NB4 (cell line): ENCODE measurements at places on chromosomes 2 and 18.
A peak's percentile ranks its signal among the peaks of the same experiment; 100 is the strongest.

DNA sequence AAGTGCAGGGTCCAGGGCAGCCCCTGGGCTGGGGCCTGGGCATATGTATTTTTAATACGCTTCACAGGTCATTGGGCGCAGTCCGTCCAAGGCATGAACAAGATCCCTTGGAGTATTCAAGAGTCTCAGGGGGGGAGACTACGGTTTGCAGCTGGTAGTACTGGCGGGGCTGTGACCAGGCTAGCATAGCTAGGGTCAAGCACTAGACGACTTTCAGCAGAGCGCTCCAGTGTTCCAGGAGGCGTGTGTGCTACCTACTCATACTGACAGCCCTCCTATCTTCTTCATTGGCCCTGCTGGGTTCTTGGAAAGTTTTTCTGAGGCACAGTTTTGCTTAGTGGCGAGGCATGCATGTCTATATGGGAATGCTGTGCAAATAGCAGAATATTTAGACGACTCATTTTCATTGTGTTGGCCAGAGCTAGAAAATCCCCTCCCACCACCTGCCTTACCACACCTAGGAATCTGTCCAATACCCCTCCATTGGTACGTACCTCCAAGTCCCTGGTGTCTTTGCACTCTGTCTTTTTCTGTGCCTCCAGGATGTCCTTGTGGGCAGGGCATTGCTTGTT, 68.2 kb downstream of the GLI2 start:
- DNase-seq = no peak

GRCh38 chr2:30231996-30232800, 864 bp downstream of the LBH start:
- peak; percentile 45 for DNase-seq

- no peak for DNase-seq
Measured at GRCh38 chr2:129248198-129248597, 731.3 kb upstream of the RAB6C start.

DNA sequence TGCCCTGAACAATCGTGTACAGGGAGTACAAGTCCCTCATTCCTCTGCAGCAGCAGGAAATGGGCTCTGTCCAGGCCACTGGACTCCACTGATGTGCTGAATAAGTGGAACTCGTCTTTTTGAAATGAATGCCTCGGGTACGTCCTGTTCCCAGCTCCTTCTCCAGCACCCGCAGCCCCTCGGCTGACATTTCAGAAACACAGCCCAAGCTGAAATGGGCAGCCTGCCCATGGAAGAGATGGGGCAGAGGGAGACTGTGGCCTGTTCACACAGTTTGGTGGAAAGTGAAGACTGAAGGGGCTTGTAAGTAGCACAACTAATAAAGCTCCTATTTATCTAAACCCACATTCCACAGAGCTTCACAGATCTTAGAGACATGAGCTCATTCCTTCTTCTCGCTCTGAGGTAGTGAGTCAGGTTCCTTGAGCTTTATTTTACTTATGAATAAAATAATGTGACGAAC, 498.6 kb downstream of the TXNL1 start:
- no peak for DNase-seq

DNA sequence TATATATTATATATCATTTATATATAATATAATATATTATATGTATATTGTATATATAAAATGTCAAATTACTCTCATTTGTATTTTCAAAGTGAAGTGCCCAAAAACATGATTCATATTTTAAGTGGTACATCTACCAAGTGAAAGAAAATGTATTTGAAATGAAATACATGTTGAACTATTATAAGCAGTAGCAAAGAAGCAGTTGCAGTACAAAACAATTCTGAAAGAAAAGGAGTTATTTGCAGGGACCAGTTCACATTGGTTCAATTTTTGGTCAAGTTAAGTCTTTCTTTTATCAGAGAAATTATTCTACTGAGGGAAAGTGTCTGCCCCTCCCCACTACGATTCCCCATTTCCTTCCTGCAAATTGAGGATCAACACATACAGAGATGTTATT, 51.9 kb downstream of the APLF start:
- peak; percentile 25 for DNase-seq

DNA sequence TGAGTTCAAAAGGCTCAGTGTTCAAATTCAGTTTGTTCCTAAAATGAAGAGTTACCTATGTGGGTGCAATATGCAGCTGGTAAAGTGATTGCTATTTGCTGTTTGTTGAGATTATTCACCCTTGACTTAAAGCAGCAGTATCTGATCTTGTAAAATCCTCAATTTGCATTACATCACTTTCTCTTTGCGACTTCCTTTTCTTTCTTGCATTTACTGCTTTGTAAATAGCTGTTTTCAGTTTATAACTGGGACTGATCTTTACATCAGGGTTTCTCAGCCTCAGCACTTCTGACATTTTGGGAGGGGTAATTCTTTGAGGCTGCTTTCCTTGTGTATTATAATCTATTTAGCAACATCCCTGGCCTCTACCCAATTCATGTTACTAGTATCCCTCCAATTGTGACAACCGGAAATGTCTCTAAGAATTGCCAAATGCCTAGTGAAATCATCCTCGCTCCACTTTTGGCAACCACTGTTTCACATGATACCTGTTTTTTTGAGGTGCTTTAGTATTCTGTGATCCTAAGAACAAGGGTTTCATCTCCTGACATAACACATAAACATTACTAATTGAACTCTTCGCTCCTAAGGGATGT, 12.1 kb upstream of the ERCC3 start:
- DNase-seq = peak; percentile 39

GRCh38 chr2:203126996-203127395, 111.8 kb upstream of the CYP20A1 start:
- DNase-seq = no peak

GRCh38 chr2:145221032-145221431, 701.1 kb upstream of the ZEB2 start:
- DNase-seq = no peak

DNA sequence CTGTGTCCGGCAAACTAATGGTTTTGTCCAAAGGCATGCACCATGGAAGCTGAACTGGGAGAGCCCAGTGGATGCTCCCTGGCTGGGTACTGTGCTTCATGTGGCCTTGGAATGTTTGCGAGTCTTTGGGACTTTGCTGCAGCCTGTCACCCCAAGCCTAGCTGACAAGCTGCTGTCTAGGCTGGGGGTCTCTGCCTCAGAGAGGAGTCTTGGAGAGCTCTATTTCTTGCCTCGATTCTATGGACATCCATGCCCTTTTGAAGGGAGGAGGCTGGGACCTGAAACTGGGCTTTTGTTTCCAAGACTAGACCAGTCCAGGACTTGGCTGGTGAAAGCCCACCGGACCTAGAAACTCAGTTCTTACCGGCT, 1.7 kb downstream of the MARS2 start:
- DNase-seq = peak; percentile 23
